NT2/D1 (cell line): ENCODE measurements at places on chromosomes 13 and 19.

GRCh38 chr13:104871456-104871855, 1664.0 kb downstream of the EFNB2 start:
- DNase-seq = no peak

GRCh38 chr13:34749046-34749445, 193.0 kb upstream of the NBEA start:
- DNase-seq = no peak

DNA sequence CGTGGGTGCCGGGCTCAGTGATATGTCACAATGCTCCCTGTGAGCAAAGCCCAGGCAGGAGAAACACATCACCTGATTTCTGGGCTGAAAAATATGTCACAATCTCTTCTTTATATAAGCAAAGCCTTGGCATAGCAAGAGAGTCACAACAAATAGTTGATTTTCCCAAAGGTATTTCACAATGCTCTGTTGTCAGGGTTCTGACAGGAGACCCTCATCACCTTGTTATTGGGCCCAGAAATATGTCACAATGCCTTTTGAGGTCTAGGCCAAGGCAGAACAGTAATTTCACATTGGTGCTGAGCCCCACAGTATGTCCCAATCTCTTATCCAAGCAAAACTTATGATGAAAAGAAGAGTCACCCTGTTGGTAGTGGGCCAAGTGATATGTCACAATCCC, 125.7 kb downstream of the ZNF675 start:
- no peak for DNase-seq

GRCh38 chr19:2615782-2616181, 86.7 kb downstream of the GNG7 start:
- no peak for DNase-seq

- DNase-seq = no peak
These were observed 73.3 kb upstream of the FNDC3A start for GRCh38 chr13:48902368-48902767.

- peak; percentile 35 for DNase-seq
These were observed 119.6 kb downstream of the RFC3 start for GRCh38 chr13:33937373-33938098.

DNA sequence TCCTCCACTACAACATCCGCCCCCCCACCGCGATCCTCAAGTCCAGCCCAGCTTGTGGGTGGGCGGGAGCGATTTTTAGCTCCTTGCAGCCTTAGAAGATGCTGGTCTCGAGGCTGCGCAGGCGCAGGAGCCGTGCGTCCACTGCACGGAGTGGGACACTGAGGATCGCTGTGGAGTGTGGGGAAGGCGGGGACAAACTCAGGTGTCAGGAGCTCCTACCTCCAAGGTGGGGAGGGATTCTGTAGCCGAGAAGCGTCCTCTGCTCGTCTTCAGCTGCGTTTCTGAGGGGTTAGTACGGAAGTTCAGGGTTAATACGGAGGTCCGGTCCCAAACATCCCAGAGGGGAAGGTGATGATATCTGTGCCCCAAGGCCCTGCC, at the start of gene RTBDN:
Gene RTBDN (minus strand): TSS at position 14 of the 378 bp plus-strand sequence. CDS start 4,600 bp downstream, outside the sequence.
- no peak for DNase-seq
